ENCODE measurements at places on chromosomes 3 and 15.

- no peak for DNase-seq
These were observed 683.4 kb upstream of the CFAP20DC start for GRCh38 chr3:59733041-59733809.

DNA sequence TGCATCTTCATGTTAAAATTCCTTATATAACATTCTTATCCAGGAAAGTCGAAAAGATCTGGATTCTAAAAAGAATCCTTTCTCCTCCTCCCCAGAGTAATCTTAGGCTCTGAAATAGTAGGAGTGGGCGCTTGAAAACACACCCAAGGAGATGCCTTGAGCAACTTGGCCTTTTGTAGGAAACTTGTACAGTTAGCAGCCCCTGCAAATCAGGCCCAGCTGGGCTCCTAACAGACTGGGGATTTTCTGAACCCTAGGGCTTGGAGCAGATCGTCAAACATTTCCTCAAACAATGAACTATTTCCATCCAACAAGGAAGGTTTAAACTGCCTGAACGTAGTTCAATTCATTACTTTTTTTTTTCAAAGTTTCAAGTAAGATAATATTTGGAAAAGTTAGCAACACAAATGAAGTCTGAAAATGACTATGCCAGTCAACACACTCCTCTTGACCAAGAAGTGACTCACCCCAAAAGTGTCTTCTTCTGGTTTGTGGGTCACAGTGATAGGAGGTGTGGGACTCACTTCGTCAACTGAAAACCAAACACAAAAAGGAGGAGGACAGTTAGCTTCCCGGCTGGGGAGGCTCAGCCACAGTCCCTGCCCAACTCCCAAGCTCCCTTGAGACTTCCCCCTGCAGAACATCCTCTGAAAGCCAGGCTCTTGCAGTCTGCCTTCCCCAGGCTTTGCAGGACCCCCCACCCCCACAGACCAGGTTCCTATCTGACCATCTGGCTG, 129.7 kb downstream of the NTRK3 start:
- no peak for DNase-seq

DNA sequence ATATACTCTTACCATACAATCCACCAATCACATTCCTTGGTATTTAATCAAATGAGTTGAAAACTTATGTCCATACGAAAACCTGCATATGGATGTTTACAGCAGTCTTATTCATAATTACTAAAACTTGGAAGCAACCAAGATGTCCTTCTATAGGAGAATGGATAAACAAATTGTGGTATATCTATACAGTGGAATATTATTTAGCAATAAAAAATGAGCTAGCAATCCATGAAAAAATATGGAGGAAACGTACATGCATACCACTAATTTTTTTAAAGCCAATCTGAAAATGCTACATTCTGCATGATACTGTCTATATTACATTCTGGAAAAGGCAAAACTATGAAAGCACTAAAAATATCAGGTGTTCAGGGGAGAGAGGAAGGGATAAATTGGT, 73.9 kb upstream of the LPP start:
- no peak for DNase-seq

- DNase-seq, result no peak
These were observed 385.8 kb downstream of the TBC1D5 start for GRCh38 chr3:17356585-17356984.

GRCh38 chr3:25441234-25441856, 13.3 kb downstream of the RARB start:
- no peak for DNase-seq

- no peak for DNase-seq
These were observed 35.6 kb downstream of the ABCC5 start for GRCh38 chr3:183981990-183982644.

DNA sequence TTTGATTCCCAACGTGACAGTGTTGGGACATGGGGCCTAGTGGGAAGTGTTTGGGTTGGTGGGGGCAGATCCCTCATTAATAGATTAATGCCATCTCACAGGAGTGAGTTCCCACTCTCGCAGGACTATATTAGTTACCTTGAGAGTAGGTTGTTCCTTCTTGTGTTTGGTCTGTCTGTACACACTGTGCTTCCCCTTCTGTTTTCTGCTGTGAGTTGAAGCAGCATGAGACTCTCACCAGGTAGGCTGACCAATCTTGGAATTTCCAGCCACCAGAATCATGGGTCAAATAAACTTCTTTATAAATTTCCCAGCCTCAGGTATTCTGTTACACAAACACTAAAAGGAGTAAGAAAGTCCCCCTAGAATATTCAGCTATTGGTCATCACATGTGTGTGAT, 145.4 kb downstream of the ERC2 start:
- no peak for DNase-seq

DNA sequence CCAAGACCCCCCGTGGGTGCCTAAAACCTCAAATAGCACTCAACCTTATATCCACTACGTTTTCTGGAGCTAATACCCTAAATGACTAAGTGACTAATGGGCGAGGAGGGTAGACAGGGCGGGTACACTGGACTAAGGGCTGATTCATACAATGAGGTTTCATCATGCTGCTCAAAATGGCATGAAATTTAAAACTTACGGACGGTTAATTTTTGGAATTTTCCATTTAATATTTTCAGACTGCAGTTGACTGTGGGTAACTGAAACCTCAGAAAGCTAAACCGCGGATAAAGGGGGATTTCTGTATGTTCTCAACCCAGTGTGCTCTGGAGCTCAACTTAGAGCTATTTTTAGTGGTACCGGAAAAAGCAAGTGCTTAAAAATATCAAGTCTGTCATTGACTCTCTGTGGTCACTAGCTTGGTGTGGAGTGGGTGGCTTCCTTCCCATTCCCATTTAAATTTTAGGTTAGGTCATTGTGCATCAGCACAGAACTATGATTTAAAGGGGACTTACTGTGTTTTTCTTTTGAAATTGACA, 72.9 kb downstream of the LRRC28 start:
- DNase-seq, result no peak

DNA sequence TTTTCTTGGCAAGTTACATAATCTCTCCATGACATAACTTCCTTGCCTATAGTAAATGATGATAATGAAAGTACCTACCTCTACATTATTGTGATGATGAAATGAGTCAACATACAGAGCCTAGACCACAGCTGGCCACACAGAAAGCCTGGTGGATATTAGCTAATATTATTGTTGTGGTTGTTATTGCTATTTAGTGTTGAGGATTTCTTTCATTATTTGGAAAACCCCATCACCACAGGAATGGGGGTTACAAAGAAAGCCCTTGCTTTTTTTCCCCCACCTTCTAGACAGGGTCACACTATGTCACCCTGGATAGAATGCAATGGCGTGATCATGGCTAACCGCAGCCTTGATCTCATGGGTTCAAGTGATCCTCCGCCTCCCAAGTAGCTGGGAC, 125.0 kb downstream of the PDZRN3 start:
- DNase-seq, result no peak

GRCh38 chr3:163601426-163601825, 1476.9 kb downstream of the SI start:
- no peak for DNase-seq

GRCh38 chr3:136277634-136278033, 27.5 kb downstream of the PCCB start:
- no peak for DNase-seq

- DNase-seq, result no peak
These were observed 158.5 kb upstream of the TPM1 start for GRCh38 chr15:62883938-62884479.

- DNase-seq, result no peak
These were observed 149.2 kb upstream of the SLC24A5 start for GRCh38 chr15:47971637-47972036.

DNA sequence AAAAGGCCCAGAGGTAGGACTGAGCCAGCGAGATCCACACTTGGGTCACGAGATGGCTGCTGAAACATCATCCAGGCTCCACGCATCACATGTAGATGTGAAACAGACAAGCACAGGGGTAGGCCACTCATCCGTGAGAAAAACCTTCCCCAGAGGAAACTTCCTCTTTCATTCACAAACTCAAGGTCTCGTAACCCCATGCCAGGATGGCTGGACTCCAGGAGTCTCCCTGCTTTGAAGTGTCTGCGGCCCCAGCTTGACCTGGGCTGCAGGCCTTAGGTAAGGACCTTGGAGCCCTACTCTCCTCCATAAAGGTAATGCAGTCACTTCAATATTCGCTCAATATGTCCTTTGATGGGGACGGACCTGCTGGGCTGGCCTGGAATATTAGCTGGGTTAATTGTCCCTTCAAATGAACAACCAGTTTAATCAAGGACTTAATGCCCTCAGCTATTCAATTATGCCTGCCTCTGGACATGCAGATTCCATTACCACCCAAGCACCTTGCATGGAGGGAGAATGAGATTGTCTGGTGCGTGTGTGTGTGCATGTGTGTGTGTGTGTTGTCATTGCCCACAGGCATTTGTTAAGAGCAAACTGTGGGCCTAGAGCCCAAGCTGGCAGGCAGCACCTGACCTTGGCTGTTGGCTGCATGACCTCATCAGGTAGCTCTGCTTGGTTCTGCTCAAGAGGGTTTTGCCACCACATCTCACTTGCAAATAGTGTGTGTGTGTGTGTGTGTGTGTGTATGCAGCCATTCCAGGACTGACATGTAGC, 186.9 kb upstream of the TLE3 start:
- no peak for DNase-seq

GRCh38 chr3:169323578-169324451, 339.7 kb downstream of the MECOM start:
- DNase-seq, result no peak

All from stimulated activated CD8-positive, alpha-beta memory T cell treated with anti-CD3 and anti-CD28 coated beads, Interleukin-4, amount 100 ng/mL, for 4 hours (primary cell).